ENCODE measurements at places on chromosomes 3 and 15. TPM values are rescaled to one million over a fixed set of nuclear protein-coding genes. Genes with fewer than 3 reads are reported as not detected.

The BFSP2 gene
- total RNA-seq = not detected

The ERC2 gene
- not detected for total RNA-seq

The CDHR4 gene
- not detected for total RNA-seq

The PRC1 gene
- total RNA-seq = 86.0 TPM

The PDZRN3 gene
- total RNA-seq = not detected

The EPHA6 gene
- total RNA-seq = not detected

The DCBLD2 gene
- total RNA-seq = 2.3 TPM

The ITIH1 gene
- not detected for total RNA-seq

The GP9 gene
- not detected for total RNA-seq

The ST3GAL6 gene
- 0.83 TPM for total RNA-seq

The RPL39L gene
- 7.5 TPM for total RNA-seq

The GOLGA6A gene
- total RNA-seq = not detected

The FGF12 gene
- not detected for total RNA-seq

The CCDC191 gene
- total RNA-seq = 2.1 TPM

The NEK10 gene
- total RNA-seq = 0.57 TPM

The SCN11A gene
- total RNA-seq = 0.05 TPM

The RPS17 gene
- 2,503 TPM for total RNA-seq

The NRG4 gene
- not detected for total RNA-seq

The VEPH1 gene
- total RNA-seq = not detected

The EOMES gene
- total RNA-seq = 30.7 TPM

The XYLB gene
- 9.9 TPM for total RNA-seq

The TMEM41A gene
- 26.6 TPM for total RNA-seq

The UACA gene
- total RNA-seq = 1.2 TPM

The HYAL1 gene
- 0.36 TPM for total RNA-seq

The JAGN1 gene
- total RNA-seq = 42.4 TPM

The BUB1B gene
- 71.0 TPM for total RNA-seq

The CPOX gene
- total RNA-seq = 47.4 TPM

The FAM174B gene
- 4.9 TPM for total RNA-seq

The AMOTL2 gene
- total RNA-seq = not detected

The TF gene
- total RNA-seq = 0.02 TPM

The RTP3 gene
- total RNA-seq = not detected

The TRIM42 gene
- total RNA-seq = not detected

The PATL2 gene
- 11.1 TPM for total RNA-seq

The CD47 gene
- total RNA-seq = 105 TPM

The CCDC9B gene
- total RNA-seq = 0.24 TPM

The DPPA2 gene
- total RNA-seq = not detected

The C3orf22 gene
- total RNA-seq = not detected

The XIRP1 gene
- total RNA-seq = 3.0 TPM

The TM4SF1 gene
- total RNA-seq = 0.13 TPM

The MOBP gene
- total RNA-seq = not detected

The ARHGEF26 gene
- total RNA-seq = not detected

The SCAANT1 gene
- not detected for total RNA-seq

The GOLGA8M gene
- 1.5 TPM for total RNA-seq

The SEMA5B gene
- total RNA-seq = not detected

The SLC51B gene
- total RNA-seq = not detected

The TP63 gene
- total RNA-seq = 0.51 TPM

The GOLGA8K gene
- total RNA-seq = 0.32 TPM

The MITF gene
- 0.54 TPM for total RNA-seq

The PRR20G gene
- not detected for total RNA-seq

The NR2E3 gene
- total RNA-seq = not detected

The TMC3 gene
- not detected for total RNA-seq

The DUOX2 gene
- not detected for total RNA-seq

The SPTBN5 gene
- 1.2 TPM for total RNA-seq

The ALDH1L1 gene
- not detected for total RNA-seq

The ADAMTS9 gene
- total RNA-seq = not detected

The GRIP2 gene
- total RNA-seq = not detected

The CPN2 gene
- total RNA-seq = not detected

The P2RY13 gene
- total RNA-seq = not detected

The CFAP92 gene
- 0.29 TPM for total RNA-seq

The EFCC1 gene
- 0.21 TPM for total RNA-seq
